Naive thymus-derived CD4-positive, alpha-beta T cell (primary cell): ENCODE measurements at places on chromosomes 6 and 20.
A peak's percentile ranks its signal among the peaks of the same experiment; 100 is the strongest.

DNA sequence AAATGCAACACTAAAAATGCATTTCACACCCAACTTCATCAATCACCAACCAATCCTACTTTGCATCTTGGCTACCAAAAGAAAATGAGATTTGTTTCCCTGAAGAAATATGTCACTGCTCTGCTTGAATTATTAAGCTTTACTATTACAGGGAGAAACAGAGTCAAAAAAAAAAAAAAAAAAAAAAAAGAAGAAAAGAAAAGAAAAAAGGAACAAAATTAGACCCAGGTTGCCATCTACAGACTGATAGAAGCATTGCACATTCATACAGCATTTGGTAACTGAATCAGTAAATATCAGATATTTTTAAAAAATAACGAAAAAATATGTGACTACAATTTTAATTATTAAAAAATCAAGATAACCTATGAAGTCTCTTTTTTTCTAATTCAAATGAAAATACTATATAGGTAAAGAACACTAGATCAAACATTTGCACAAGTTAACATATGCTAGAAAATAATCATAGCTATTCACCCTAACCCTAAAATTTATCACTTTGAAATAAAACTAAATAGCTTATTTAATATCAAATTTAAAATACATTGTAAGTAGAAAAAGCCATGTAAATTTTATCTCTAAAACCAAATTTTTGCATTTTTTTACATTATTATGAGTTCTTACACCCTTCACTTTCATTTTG, 83.3 kb downstream of the DCDC2 start:
- DNase-seq, result no peak

DNA sequence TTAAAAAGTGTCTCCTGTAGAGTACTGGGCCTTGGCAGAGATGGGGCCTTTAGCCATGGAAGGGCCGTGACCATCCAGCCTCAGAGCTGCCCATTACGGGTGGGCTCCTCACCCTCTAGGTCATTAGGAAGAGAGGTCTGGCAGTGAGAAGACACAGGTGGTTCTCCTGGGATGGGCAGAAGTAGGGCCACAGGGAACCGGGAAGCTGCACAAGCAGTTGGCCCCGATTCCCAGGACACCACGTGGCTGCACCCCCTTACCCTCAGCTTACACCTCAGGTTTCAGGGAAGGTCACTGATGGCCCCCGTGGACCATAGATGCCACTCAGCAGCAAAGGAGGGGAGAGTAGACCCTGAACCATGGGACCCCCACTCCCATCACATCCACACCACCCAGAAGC, 1.6 kb downstream of the RAET1G start:
- no peak for DNase-seq

GRCh38 chr6:11245381-11246256, 13.2 kb upstream of the NEDD9 start:
- no peak for DNase-seq

GRCh38 chr6:69816026-69816425, 19.2 kb upstream of the LMBRD1 start:
- DNase-seq, result peak; percentile 23

DNA sequence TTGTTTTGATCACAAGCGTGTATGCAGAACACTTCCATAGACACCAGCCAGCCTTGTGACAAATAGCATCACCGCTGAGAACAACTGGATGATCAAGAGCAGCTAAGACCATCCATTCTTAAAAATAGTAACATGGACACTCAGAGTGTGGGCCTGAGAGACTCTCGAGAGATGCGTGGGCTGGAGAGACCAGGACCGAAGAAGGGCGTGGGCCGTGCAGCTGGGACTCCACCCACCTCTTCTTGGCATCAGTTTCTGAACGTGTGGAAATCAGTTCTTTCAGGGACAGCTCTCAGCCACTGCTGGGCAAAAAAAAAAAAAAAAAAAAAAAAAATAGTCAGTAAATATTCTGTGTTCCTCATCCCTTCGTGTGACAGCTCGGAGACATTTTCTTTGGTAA, 314.5 kb upstream of the CDH4 start:
- no peak for DNase-seq

DNA sequence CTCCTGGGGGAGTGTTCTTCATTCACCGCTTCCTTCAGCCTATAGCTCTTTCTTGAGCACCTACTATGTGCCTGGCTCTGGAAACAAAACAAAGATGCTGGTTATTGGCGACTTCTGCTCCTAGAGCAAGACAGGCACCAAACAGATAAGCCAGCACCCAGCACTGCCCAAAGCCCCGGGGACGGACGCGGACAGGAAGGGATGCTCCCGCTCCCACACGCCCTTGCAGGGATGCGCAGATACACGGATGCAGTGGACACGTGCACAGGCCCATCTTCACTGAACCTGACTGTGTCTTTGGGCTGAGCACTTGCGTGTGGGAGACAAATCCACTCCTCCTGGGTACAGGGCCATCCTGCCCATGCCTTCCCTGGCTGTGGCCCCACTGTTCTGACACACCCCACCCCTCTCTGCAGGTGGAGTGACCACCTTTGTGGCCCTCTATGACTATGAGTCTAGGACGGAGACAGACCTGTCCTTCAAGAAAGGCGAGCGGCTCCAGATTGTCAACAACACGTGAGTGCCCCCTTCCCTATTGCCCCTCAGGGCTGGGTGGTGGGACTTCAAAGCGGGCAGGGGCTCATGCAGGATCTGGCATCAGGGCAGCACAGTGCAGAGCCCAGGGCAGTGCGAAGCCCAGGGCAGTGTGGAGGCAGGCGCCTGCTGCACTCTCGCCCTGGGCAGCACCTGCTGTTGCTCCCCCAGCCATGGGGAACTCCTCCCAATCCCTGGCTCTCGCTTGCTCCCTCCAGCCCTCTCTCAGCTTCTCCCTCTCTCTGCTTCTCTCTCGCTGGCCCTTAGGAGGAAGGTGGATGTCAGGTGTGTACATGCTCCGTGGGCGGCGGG, 39.9 kb downstream of the SRC start:
- DNase-seq, result no peak

DNA sequence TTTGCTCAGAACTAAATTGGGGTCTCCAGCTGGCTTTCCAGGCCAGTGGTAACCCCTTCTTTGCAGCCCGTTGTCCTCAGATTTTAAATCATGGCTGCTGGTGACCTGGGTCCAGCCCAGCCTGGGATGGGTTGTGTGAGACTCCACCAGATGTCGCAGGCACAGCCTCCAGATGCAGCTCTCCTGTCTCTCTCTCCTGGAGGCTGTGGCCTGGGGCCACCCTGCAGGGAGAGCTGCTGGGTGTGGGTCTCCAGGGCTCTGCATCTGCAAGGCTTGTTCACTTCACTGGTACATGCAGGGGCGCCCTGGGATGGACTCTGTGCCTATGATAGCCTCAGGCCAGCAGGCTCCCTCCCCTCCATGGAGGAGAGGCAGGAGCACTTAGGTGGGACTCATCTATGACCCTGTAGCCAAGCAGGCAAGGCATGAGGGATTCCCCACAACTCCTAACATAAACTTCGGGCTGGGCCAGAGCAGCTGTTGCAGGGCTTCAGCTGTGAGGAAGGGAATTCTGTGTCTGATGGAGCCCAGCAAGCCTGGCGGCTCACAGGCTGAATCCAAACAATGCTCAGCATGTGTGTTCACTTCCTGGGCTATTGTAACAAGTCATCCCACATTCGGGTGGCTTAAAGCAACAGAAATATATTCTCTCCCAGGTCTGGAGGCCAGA, 94.7 kb upstream of the NXT1 start:
- DNase-seq, result no peak

- DNase-seq, result peak; percentile 2
Observed at GRCh38 chr20:40757087-40757486, 68.1 kb upstream of the MAFB start.

DNA sequence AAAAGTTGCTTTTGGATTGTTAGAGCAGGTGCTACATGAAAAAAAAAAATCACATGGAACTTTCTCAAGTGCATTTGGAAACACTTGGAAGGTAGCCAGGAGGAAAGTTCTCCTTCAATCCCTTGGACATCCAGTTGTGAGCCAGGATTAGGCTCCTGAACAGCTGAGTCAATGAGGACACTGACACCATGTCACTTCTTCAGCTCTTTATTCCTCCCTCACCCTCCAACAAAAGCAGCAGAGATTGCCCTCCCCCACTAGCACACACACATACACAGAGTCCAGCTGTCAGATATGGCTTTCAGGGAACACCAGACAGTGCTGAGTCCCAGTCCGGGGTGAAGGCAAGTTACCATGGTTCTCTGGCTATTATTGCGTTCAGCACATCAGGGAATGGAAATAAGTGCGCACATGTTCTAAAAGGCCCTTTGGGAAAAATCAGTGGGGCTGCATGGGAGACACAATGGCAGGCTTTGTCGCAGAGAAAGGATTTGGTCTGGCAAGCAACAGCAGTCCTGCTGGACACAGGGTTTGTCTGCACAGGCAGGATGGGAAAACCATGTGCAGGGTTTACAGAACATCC, 124.7 kb upstream of the MARCKS start:
- DNase-seq, result no peak

GRCh38 chr20:56460459-56460858, 8.0 kb upstream of the RTF2 start:
- no peak for DNase-seq

- peak; percentile 72 for DNase-seq
Observed at GRCh38 chr6:43263314-43264178, 20.3 kb downstream of the TTBK1 start.

DNA sequence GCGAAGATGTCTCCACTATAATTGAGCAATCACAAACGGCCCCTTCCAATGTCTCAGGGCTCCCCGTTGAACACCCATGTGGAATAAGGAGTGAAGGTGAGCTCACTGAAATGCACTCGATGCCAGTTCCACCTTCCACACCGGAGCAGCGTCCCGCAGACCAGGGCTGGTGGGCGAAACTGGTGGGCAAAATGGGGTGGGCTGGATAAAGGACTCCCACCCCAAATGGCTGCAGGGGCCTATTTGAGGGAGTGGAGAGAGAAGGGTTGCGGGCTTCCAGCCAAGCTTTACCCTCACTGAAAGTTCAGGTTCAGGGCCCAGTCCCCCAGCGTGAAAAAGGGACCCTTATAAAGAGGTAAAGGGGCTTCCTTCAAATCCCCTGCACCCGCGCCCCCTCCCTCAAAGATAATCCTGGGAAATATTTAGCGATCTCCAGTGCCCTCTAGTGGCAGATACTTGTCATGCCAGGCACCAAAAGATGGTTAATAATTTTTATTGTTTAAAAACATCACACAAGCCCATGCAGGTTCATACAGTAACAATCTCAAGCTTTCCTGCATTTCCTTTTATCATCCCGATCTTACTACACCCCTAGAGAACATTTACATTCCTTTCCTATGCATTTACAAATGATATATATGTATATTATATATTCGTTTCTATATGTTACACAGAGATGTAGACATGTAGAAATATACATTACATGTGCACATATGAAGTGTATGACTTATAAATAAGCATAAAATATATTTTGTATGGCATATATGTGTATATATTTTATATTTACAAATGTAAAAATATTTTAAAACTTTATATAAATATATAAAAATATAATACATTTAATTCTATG, 58.2 kb upstream of the NKX2-2 start:
- DNase-seq, result no peak

DNA sequence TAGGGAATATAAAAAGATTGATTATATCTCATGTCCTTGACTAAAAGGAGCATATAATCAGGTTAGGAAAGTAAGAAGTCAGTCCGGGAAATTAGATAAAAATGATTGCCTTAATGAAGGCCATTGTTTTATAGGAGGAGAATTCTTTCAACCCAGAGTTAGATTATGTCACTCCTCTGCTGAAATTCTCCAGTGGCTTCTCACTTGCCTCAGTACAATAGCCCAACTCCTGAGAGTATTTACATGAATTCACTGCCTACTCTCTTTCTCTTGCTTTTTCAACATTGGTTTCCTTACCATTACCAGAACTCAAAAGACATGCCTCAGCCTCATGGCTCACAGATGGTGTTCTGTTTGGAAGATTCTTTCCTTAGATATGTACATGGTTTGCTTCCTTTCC, 114.9 kb downstream of the EPHA7 start:
- no peak for DNase-seq

DNA sequence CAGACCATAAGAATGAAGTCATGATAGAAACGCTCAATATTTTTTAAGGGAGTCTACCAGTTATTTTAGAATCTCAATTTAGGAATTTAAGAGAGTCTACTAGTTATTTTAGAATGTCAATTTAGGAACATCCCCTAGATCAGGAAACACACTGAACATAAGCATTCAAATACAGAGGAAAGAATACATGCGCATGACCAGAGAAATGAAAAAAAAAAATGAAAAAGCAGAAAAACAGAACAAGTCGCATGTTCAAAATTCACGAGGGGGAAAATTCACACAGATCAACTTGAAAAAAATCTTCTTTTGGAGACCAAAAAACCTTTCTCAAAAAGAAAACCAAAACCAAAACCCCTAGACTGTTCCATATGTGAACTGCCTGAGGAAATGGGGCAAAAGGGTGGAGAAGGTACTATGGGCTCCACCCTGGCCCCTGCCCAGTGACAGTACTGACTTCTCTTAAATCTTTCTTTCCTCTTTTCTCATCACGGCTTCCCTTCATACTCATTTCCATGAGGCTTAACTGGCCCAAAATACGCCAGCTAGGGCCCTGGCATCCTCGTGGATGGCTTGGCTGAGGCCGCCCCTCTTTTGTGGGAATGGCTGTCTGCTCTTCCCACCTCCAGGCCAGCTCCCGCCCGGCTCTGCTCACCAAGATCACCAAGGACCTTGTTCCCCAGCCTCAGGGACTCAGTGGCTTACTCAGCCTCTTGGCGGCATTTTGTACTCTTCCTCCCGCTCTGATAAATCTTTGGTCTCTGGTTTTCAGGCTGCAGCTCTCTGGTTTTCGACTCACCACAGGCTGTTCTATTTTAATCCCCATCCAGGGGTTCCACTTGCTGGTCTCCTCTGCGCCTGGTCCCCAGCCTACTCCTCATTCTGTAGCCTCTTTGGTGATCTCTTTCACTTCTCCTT, 11.2 kb downstream of the ZBTB2 start:
- peak; percentile 37 for DNase-seq

GRCh38 chr6:63295553-63296194, 24.1 kb downstream of the LGSN start:
- DNase-seq, result no peak

- DNase-seq, result no peak
Observed at GRCh38 chr6:6968731-6969552, 138.8 kb upstream of the RREB1 start.

DNA sequence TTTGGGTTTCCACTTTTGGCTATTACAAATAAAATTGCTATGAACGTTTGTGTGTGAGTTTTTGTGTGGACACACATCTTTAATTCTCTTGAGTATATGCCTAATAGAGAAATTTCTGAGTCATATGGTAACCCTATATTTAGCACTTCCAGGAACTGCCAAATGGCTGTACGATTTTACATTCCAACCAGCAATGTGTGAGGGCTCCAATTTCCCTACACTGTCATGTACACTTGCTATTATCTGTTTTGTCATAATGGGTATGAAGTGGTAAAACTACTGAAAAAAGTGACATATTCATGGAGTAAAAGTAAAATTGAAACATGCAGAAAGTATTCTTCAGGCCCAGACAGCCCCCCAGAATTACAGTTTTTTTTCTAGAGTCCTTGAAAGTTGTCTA, 59.6 kb upstream of the ESR1 start:
- no peak for DNase-seq
